MG63 (cell line): ENCODE measurements at places on chromosomes 11 and 22. TPM values are rescaled to one million over a fixed set of nuclear protein-coding genes. Genes with fewer than 3 reads are reported as not detected.

GRCh38 chr11:126930091-126930841, 70.3 kb downstream of the KIRREL3 start:
- DNase-seq = no peak

The CNTF gene
- 0.92 TPM in 1 of 2 replicates, not detected in the other for total RNA-seq

DNA sequence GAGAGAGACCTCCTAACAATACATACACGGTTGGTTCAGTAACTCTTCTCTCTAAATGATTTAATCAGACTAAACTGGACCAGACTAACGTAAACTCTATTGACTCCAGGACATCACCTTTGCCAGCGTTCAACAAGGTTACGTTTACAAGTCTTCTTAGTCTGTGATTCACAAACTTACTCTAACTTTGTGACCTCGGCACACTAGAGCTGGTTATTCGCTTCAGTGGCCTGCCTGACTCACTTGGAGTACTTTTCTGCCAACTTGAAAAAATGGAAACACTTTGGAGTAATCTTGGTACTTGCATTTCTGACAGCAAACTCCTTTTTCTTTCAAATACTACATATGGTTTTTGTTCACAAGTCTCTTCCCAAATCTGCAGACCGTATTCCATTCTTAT, 26.2 kb downstream of the MTMR2 start:
- peak; percentile 40 for DNase-seq

The GPR83 gene
- not detected in 2 replicates for total RNA-seq

The DDX25 gene
- not detected in 2 replicates for total RNA-seq

DNA sequence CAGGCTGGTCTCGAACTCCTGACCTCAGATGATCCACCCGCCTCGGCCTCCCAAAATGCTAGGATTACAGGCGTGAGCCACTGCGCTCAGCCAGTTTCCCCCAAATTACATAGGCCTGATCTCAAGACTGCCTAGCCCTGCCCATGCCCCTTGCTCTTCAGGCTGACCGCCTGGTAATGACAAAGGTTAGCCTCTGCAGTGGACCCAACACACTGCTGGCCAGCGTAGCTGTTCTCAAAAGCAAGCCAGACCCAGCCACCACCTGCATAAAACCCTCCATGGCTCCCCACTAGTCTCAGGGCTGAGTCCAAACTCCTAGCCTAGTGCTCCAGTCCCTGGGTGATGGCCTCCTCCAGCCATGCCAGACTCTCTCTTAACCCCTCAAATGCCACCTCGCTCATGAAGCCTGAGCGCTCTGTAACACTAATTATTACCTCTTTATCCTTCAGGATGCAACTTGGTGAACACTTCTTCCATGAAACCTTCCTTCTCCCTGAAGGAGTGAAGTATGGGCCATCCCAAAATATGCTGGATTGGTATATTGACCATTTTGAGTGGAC, 836 bp upstream of the RSPH14 start:
- DNase-seq = no peak

DNA sequence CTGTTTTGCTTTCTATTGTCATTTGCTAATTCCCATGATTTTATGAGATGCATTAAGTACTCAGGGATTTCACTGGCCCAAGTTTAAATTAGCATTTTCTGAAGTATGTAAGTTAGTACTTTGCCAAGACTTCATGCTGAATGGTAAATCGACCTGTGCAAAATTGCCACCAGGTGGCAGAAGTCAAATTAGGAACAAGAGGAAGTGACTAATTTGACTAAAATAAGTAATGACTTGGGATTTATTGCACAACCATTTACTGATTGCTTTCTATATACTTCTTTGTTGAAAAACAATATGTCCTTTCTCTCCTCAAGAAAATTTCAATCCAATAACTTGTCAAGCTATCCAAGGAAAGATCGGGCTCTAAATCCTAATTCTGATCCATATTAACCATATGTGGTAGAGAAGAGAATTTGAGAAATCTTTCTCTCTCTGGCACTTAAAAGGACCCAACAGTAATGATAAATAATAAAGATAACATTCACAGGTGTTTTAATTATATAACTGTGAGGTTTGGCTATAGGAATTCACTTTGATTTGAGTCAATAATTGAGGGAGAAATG, 253.7 kb upstream of the CHORDC1 start:
- peak; percentile 5 for DNase-seq

- DNase-seq = peak; percentile 78
Measured at GRCh38 chr11:131195661-131196517, 174.5 kb upstream of the NTM start.

- no peak for DNase-seq
Measured at GRCh38 chr22:50010676-50011446, 1.7 kb downstream of the IL17REL start.

DNA sequence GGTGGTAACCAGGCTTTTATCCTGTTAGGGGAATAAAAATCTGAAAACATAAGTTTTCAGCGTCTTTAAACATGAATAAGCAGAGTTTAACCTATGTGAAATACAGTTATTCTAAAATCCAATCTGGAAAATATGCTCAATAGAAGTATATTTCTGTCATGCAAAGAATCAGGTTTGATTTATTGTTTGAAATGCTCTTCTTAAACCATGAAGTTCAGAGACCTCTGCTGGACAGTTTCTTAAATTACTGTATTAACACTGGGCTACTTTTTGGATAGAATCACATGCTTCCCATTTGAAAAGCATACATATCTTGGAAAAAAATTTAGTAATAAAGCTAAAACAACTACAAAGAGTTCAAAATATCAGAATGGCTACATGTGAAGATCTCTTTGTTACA, 25.4 kb downstream of the APIP start:
- DNase-seq = no peak

The CPT1A gene
- 43.6 and 59.5 TPM in 2 replicates for total RNA-seq

DNA sequence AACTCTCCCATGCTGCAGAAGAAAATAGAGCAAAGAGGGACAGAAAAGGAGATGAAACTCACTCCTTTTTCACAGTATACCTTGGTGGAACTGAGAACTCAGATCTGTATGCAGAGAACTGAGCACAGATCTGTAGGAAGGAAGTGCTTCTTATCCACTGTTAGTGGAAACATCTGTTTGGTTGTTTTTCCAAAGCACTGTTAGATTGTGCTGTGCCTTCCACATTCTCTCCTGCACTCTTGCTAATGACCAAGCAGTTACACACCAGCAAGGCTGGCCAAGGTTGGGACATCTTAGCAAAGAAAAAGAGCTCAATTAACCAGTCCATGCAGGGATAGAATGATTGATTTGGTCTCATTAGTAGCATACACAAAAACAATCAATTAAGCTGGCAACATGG, 20.1 kb upstream of the SIK2 start:
- DNase-seq = no peak

GRCh38 chr11:69700278-69701140, 3.3 kb downstream of the FGF19 start:
- peak; percentile 32 for DNase-seq

GRCh38 chr11:119888119-119888518, 159.1 kb upstream of the NECTIN1 start:
- no peak for DNase-seq

DNA sequence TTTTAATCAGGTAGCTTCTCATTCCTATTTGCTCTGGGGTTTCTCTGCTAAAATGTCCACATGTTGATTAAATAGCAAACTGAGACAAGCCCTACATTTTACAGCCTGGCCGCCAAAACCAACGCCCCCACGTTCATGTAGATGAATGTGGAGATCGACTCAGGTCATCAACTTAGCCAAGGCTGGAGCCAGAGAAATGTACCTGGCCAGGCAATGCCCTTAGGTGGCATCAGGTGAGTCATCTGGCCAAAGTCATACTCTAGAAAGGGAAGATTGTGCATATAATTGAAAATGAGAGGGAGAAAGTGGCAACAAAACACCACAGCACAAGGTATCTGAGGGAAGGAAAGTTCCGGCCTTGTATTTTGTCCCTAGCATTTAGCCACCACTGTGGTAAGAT, 37.1 kb upstream of the CCDC89 start:
- no peak for DNase-seq

The MS4A4E gene
- not detected in 2 replicates for total RNA-seq

DNA sequence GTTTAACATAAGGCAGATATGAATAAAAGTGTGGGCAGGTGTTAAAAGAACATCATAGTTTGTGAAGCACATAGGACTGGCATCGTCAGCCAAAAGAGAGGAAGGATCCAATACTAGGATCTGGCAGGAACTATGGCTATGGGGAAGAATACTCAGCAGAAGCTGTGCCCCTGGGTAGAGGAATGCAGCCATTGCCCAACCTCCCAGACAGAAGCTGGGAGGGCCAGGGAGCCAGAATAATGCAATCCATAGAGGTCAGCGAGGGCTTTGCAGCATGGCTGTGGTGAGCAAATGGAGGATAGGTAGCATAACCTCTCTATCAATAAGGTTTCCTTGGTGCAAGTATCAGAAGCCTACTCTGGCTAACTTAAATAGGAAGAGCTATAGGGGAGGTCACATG, 11.7 kb upstream of the CSTF3 start:
- no peak for DNase-seq

The FAM181B gene
- total RNA-seq = not detected in 2 replicates

GRCh38 chr11:43574949-43575912, 105.3 kb upstream of the HSD17B12 start:
- peak; percentile 54 for DNase-seq

The SLC5A12 gene
- not detected in 2 replicates for total RNA-seq

The FOSL1 gene
- total RNA-seq = 37.3 and 54.7 TPM in 2 replicates

- no peak for DNase-seq
Measured at GRCh38 chr22:37639771-37640590, 512 bp downstream of the SH3BP1 start.

GRCh38 chr11:72378704-72379383, 55.5 kb downstream of the CLPB start:
- peak; percentile 73 for DNase-seq

The MCHR1 gene
- not detected in 2 replicates for total RNA-seq

DNA sequence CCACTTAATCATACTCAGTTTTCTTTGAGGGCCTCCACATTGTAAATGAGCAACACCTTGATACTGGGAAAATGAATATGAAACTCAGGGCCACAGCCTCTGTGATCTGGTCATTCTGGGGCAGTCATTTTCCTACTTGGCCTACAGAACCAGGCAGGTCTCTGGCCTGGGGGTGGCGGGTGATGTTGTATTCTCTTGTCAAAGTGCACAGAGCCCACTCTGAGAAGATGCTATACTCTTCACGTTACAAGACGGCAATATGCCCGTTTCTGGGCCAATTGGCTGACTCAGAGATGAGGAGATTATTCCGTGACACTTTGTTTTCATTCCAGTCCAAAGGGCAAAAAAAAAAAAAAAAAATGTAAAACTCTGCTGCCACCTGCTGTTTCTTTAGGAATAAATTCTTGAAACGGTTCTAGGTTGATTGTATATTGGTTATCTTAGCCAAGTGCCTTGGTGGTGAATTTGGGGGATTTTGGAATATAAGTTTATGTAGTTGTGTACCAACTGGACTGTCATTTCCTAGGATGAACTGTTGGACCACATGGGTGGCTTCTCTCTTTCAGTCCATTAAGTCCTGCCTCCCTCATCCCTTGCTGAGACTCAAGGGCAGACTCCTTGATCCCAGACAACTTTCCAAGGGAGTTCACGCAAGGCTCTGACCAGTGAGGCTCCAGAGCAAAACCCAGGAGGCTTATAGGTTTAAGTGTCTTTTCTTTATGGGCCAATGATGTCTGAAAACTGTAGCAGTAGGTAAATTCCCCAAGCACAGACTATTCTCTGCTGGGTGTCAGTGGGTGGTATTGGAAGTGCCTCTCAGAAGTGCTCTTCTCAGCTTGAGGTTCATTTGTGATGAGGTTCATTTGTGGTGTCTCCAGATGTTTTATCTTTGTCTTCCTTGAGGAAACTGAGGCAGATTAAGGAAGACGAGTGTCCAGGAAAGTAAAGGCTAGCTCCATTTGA, 18.2 kb downstream of the ADM start:
- peak; percentile 77 for DNase-seq

GRCh38 chr11:112724496-112724790, 236.8 kb upstream of the NCAM1 start:
- no peak for DNase-seq

DNA sequence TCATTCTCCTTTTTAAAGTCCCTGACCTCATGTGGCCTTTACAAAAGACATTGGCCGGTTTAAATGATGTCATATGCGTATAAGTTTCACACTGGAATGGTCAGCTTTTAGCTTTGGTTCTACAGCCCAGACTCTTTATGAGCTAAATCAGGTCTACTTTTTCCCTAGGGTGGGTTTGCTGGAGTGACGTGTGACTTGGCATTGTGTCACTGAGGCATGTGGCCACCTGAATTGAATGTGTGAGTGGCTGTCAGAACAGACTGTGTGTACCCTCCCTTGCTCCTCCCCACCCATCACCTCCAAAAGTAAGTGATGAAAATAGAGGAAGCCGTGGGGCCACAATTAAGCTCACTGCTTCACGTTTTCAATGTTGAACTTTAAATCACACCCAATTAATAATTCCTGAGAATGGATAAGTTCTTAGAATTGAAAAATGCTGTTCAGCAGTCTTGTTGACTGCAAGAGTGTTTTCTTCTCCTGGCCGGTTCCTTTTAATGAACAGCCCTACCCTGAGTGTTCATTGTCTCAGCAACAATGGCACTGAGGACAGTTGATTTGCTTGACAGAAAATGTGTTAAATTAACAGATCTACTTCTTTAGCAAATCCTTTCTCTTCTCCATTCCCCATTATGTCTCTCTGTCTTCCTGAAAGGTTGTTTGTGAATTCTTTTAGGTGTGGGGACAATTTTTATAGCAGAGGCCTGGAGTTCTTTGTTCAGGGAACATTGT, 11.3 kb downstream of the CECR2 start:
- DNase-seq = no peak

DNA sequence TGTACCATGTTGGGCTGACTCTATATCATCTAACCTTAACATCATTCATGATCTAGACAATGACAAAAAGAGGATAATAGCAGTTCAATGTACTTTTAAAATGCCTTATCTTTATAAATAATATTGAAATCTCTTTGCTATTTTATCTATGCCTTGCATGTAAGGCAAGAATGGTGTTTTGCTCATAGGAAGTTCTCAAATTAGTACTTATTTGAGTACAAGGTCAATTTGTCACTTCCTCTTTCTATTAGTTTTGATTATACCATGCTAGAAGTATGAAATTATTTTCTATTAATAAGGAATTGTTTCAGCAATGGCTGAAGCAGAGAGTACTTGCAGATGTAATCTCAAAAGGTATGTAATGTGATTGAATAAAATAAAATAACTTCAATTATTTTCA, 1285.4 kb upstream of the TENM4 start:
- DNase-seq = no peak

DNA sequence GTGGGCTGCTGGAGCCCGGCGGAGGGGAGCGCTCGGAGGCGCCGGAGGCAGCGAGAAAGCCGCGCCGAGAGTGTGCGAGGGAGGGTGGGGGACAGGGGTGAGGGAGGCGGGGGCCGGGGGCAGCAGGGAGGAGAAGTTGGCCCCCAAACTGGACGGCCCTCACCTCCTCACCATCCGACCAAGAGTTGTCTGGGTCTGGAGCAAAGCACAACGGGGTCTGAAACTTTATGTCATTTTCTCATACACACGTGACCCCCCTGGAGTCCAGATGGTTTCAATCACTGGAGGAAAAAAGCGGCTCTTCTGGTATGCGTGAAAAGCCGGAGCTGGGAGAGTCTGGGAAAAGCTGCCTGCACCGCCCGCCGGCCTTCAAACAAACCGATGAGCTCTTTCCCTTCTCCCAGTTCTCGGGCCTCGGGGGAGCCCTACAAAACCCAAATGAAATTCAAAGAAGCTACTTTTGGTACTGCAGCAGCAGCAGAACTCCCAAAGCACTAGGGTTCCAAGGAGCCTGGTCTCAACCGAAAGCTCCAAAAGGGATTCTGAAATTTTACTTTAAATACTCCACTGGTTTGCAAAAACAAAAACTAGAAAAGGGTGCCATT, 39.7 kb upstream of the AKIP1 start:
- DNase-seq = peak; percentile 80

- no peak for DNase-seq
Measured at GRCh38 chr11:12581416-12581815, 92.8 kb upstream of the TEAD1 start.
